ENCODE measurements at places on chromosomes 6 and 20.
A peak's percentile ranks its signal among the peaks of the same experiment; 100 is the strongest.

DNA sequence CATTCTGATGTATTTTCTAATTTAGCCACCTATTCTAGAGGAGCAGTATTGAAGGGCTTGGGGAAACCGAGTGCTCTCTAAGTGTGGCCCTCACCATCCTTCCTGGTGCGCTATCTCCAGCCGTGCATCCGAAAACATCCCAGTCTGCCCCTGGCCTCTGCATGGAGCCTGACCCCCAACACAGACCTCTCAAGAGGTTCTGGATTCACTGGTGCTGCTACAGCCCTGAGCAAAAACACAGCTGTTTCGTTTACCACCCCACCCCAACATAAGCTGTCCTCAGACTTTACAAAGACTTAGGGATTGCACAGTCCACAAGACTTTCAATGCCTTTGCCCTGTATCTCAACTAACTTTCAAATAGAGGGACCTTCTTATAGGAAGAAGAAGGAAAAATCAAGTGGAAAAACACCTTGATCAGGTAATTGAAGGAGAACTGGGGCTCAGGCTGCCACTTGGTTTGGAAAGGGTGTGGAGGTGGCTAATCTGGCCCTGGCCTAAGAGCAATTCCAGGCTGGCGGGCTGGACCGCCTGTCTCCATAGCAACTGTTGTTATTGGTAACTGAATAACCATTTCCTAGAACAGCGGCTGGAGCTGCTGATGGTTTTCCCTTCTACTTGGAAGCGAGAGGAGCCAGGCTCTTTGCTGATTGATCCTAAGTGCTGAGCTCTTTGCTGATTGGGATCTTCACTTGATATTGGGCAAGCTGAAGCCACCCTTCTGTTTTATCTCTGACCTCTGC lies 90.2 kb upstream of the TOX2 start:
- DNase-seq = no peak

DNA sequence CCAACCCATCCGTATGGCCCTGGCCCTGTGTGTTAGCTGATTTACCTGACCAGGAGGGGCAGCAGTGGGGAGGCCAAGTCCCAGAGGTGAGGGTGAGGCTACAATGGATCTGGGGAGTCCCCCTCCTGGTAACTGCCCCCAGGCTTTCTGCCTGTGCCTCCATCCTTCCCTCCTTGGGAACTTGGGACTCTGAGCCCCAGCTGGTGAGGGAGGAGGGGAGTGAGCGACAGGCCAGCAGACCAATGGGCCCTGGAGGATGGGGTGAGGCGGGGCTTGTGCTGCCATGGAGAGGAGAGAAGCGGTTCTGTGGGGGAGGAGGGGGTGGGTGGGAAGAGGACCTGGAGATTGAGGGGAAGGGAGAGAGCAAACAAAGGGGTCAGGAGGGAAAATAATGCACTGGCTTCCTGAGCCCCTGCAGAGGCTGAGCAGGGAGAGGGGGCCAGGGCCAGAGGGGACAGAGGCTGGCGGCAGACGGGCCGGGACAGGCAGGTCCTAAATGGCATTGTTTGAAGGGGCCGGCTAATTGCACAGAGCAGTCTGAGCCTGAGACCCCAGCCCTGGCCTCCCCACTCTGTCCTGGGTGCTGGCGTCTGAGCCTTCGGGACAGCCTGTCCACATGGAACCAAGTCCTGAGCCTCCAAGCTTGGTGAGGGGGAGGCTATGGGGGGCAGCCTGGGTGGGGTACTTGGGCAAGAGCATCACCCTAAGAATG lies 17.5 kb downstream of the DNMT3B start:
- DNase-seq = no peak

GRCh38 chr20:59823030-59823423 lies 110.4 kb downstream of the SYCP2 start:
- DNase-seq = no peak

DNA sequence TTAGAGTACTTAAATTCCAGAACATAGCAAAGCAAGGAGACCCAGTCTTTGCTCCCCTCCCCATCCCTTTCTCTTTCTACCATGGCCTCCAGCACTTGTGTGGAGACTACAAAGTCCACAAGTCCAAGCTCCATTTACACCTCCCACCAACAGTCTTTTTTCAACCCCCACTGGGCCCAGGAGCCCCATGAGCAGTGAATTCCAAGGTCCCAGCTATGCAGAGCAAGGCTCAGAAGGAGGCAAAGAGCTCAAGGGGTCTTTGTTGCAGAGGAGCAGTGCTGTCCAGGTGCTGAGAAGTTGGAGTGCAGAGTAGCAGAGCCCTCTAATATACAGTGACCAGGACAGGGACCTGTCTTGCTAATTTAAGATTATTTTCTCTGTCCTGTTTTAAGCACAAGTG lies 9.0 kb downstream of the PAK5 start:
- no peak for DNase-seq

DNA sequence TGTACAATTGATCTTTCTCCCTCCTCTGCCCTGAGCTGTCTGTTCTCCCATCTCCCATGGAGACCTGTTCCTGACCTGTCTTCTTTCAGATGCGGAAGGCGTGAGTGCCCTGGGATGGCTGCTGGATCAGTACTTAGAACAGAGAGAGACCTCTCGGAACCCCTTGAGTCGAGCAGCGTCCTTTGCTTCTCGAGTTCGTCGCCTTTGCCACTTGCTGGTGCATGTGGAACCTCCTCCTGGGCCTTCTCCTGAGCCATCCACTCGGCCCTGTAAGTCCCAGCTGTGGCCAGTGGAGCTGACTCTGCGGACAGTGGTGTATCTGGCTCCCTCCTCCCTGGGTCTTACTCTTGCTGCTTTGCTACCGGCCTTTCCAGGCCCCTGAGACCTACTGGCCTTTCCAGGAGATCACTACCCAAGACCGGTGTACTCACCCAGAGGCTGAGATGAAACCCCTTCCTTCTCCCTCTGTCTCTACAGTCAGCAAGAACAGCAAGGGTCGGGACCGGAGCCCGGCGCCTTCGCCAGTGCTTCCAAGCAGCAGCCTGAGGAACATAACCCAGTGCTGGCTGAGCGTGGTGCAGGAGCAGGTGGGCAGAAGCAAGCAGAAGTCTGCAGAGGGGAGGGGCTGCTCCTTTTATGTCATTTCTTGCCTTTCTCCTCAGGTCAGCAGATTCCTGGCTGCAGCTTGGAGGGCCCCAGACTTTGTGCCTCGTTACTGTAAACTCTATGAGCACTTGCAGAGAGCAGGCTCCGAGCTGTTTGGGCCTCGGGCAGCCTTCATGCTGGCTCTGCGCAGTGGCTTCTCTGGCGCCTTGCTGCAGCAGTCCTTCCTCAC lies 22.5 kb downstream of the CUL9 start:
- no peak for DNase-seq

- DNase-seq = no peak
These were observed 44.4 kb downstream of the MDN1 start for GRCh38 chr6:89775150-89775549.

DNA sequence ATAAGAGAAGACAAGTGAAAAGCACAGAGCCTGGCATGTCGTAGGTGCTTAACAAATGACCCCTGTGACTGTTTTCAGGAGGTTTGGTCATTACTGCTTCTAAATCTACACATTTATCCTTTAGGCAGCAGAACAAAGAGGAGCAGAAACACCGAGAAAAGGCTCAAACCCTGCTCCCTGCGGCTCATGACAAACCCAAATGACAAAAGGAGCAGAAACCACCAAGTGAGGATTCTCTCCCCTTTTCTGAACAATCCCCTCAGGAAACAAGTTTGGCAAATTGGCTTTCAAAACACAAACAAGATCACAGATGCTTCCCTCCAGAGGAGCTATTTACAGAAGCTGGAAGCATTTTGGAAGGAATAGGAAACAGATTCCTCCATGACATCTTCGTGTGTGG lies 15.8 kb upstream of the SIRPG start:
- DNase-seq = no peak

DNA sequence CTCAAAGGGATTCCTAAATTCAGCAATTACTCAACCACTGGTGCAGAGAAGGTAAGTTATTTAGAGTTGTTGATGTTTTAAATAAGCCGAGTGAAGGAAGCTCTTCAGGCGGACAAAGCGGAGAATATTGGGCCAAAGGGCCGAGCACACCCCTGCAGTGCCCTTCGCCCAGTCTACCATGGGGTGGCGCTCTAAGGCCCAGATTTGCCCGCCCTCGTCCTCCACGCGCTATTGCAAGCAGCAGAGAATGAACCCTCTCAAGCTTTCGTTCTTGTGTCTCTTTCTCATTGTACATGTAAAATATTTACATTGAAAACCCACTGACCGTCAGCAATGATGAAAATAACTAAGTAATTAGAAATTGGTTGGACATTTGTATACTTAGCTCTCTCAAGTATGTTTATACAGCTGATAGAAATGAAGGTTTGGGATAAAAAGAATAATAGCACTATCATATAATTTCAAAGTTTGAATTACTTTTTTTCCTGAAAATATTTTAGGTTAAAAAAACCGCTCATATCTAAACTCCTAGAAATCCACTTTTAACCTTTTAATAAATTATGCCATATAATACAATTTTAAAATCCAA lies 195.0 kb upstream of the CEP162 start:
- DNase-seq = no peak

DNA sequence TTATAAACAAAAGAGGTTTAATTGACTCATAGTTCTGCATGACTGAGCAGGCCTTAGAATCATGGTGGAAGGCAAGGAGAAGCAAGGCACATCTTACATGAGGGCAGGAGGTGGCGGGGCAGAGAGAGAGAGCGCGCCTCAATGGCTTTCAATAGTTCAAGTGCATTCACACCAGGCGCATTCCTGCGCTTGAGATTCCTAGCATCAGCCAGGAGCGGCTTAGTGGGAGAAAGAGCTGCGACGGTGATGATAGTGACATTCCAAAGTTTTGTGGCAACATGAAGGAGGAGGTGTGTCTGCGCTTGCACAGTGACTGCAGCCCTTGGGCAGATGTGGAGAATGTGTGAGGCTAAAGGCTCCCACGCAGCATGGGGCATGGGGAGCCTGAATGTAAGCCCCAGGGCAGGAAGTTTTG lies 25.0 kb upstream of the EMILIN3 start:
- DNase-seq = peak; percentile 59

DNA sequence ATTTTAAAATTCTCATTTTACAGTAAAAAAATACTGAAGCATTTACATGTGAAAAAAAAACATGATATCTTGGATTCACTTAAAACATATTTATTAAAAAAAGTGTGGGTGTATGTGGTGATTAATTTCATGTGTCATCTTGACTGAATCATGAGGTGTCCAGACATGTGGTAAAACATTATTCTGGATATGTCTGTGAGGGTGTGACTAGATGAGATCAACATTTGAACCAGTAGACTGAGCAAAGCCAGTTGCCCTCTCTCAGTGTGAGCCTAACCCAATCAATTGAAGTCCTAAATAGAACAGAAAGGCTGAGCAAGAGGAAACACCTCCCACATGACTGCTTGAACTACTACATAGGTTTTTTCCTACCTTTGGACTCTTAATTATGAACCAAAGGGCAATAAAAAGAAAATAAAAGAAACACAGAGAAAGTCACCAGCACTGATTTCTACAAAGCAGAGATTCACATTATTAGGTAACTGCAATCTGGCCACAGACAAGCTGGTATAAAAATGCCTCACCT lies 90.5 kb upstream of the VGLL2 start:
- DNase-seq = no peak

GRCh38 chr6:39215640-39216158 lies 13.6 kb downstream of the KCNK5 start:
- no peak for DNase-seq

DNA sequence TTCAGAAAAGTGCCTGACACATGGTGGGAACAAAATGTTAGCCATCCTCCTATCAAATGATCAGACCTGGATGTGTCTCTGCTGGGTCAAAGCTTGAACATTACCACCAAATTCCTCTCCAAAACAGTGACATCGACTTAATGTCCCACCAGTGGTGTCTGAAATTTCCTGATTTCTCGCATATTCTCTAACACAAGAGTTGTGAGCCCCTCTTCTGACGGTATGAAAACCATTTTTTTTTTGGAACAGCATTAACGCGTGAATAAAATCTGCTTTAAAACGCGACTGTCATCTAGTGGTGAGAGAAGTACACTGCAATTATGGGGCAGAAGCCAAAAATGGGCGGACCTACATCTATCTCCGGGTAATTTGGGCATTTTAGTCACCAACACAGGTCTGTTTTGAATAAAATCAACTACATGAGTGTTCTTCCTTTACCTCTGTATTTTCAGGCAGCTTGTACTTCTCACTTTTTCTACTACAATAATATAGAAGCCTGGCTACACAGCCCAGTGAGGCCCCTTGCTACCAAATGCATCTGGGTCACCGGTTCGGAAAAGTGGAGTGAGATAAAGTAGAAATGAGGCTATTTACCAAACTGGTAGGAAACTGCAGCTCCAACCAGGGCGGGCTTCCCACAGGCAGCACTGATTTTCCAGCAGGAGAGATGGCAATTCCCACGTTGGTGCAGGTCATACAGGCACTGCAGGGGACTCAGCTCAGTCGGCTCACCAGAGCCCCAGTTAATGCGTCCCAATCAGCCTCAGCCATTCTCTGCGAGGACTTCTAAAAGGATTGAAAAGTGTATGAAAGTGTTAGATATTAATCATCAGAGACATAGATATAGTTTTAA lies 27.4 kb downstream of the MGME1 start:
- DNase-seq = no peak

DNA sequence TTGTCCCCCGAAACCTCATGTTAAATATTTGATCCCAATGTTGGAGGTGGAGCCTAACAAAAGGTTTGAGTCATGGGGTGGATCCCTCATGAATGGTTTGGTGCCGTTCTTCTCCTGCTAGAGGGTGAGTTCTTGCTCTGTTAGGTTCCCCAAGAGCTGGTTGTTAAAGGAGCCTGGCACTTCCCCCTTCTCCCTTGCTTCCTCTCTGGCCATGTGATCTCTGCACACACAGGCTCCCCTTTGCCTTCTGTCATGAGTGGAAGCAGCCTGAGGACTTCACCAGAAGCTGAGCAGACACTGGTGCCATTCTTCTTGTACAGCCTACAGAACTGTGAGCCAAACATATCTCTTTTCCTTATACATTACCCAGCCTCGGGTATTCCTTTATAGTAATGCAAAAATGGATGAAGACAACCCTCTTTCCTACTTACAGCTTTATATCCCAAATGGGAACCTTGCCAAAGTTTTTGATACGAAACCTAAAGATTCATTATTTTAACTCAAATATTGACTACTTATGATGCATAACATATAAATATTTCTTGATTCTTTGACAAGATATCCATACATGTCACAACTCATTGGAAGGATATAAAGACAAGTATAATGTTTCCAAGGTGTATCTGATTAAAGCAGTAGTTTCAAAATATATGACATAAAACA lies 61.0 kb downstream of the RNF182 start:
- no peak for DNase-seq

DNA sequence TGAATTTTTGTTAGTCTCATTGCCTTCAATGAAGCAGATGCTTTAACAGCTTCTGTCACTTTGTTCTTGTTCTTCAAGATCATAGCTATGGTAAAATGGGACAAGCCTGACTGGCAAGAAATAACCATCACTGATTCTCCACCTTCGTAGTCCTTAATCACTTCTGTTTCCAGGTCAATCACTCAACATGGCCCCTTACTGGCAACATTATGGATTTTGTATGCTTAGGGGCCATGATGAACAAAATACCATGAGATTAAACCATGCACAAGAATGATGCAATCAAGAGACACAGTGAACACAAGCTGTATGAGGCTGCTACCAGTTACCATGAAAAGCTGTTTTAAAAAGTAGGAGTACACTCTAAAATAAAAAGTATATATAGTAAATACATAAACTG lies 32.8 kb downstream of the ADNP start:
- no peak for DNase-seq

GRCh38 chr20:38229376-38230252 lies 30.9 kb downstream of the KIAA1755 start:
- DNase-seq = no peak

All from SK-N-MC (cell line).